ENCODE measurements at places on chromosomes 3 and 15. TPM values are rescaled to one million over a fixed set of nuclear protein-coding genes. Genes with fewer than 3 reads are reported as not detected.
A peak's percentile ranks its signal among the peaks of the same experiment; 100 is the strongest.

PLOD2 gene
- total RNA-seq: 28.7 TPM

TBC1D23 gene
- 24.7 TPM for total RNA-seq

NDN gene
- total RNA-seq: 29.4 TPM

FGD5 gene
- total RNA-seq: 15.3 TPM

HYAL2 gene
- 51.9 TPM for total RNA-seq

NRROS gene
- 5.3 TPM for total RNA-seq

EFHB gene
- 1.3 TPM for total RNA-seq

CFAP92 gene
- 2.0 TPM for total RNA-seq

TMEM39A gene
- 43.7 TPM for total RNA-seq

ASB14 gene
- total RNA-seq: not detected

HGD gene
- total RNA-seq: not detected

GOLGA8J gene
- total RNA-seq: not detected

SLC28A2 gene
- not detected for total RNA-seq

- no peak for DNase-seq
Observed at GRCh38 chr3:129118745-129119144, 2.9 kb downstream of the RAB43 start.

DNA sequence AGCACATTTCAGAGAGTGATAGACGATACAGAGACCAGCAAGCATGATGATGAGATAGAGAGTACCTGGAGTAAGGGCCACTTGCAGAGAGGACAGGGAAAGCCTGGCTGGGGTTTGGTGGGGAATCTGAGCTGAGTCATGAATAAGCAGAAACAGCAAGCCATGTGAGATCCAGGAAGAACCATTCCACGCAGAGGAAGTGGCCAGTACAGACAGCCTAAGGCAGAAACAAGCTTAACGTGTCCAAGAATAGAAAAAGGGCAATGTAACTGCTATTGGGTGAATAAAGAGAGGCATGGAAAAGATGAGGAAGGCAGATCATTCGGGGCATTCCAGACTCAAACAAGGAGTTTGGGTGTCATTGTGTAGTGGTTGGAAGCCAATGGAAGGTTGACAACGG lies 816.3 kb upstream of the CFAP20DC start:
- DNase-seq: no peak

- DNase-seq: no peak
Observed at GRCh38 chr3:42247576-42248027, 18.4 kb downstream of the CCK start.

GRCh38 chr3:132034097-132034485 lies 723 bp downstream of the CPNE4 start:
- no peak for DNase-seq

- no peak for DNase-seq
Observed at GRCh38 chr3:123285066-123285465, 83.3 kb downstream of the SEC22A start.

- peak; percentile 53 for DNase-seq
Observed at GRCh38 chr3:132626955-132627354, 29.9 kb downstream of the ACKR4 start.

GRCh38 chr3:27686642-27687041 lies 35.5 kb downstream of the EOMES start:
- DNase-seq: no peak

DNA sequence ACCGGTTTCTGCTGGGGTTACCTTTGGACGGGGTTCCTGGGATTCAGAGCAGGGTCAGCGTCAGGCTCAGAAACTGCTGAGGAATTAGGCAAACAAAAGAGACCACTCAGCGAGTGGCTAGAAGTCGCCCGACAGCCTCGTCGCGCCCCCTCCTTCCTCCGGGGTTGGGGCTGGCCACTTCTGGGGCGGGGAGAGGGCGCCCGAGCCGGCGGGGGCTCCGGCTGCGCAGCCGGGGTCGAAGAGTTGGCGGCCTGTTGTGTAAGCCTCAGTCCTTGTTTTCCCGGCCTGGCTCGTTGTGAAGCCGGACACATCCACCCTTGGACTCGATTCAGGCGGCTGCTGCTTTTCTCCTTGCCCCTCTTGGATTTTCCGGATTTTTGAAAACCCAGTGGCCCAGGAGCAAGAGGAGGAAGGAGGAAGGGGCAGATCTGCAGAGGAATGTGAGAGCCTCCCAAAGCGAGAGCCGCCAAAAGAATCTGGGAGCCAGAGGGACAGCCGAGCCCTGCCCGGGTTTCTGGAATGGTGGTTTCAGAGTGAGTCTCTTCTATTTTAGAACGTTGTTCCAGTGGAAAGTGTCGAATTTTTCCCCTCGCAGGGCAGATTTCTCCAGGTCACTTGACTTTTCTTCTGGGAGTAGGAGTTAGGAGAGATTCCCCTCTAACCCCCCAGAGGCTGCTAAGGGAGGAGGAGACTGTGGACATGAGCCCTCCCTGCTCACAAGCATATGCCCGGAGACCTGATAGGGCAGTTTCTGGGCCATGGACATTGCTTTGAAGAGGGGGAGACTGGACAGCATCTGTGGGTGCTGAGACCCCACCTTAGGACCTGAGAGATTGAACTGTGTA lies 666 bp downstream of the SNX33 start:
- no peak for DNase-seq

- no peak for DNase-seq
Observed at GRCh38 chr3:151881137-151881536, 7.7 kb downstream of the SUCNR1 start.

DNA sequence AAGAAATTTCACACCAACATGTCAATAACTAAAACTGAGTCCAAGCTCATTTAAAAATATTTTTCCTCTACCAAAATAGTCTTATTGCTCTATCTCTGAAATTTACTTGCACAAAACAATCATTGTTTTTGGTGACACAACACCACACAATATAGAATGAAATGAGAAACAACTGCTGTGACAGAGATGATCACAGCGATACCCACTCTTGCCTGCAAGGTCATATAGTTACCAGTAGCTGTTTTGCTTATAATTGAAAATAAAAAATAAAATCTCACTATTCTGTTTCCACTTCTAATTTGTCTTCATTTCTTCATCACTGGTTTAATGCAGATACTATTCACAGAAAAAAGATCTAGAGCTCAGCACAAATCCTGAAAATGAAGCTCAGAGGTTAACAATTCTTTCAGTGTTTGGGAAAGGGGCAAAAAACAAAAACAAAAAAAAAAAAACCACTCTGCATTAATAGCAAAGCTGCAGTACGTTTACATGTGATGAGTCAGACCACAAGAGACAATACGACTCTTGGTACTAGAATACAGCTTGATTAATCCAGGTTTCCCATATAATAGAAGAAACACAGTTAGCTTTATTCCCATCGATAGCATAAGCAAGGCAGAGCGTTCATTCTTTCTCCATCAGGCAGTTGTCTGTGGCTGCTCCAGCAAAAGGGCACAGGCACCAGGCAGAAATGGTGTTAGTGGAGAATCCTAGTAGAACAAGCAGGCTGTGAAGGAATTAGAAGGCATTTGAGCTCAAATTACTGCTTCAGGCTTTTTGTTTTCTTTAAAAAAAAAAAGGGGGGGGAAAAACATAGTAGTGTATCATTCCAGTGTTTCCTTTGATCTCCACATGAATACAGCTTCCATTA lies 773 bp downstream of the ANKRD28 start:
- no peak for DNase-seq

DNA sequence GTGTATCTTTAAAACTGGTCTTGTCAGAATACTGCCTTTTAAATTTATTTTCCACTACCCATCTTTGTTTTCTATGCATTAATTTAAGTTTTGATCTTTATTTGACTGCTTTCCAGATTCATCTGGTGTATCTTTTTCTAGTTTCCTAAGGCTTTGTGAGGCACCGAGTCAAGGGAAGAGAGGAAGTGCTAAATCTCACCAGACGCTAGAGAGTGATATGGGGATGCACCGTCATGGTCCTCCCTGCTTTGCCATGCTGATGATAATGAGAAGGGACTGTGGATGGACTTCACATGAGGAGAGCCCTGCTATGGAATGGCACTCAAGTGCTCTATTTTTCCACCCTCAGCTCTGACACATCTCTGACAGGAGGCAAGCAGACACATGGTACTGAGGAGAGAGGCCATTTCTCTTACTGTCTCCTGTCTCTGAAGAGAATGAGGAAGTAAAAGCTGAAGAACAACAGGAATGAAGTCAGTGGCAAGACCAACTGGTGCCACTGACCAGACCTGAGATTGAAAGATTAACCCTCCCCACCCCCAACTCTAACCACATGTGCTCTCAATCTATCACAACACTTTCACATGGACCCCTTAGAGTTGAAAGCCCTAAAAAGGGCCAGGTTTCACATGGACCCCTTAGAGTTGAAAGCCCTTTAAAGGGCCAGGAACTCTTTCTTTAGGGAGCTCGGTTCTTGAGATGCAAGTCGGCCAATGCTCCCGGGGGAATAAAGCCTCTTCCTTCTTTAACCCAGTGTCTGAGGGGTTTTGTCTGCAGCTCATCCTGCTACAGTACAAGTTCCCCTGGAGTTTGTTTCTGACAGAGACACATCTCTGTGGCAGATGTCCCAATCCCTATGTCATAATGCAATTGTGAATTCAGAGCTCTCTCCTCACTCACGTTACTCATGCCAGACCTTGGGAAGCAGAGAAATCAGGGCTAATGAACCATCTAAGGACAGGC lies at the start of gene IQCF2:
Gene IQCF2, plus strand, starts transcription at position 913 of the 963 bp plus-strand sequence. CDS start 52 bp downstream, outside the sequence.
- no peak for DNase-seq

GRCh38 chr3:78707609-78708008 lies 1060.2 kb downstream of the ROBO1 start:
- DNase-seq: no peak

DNA sequence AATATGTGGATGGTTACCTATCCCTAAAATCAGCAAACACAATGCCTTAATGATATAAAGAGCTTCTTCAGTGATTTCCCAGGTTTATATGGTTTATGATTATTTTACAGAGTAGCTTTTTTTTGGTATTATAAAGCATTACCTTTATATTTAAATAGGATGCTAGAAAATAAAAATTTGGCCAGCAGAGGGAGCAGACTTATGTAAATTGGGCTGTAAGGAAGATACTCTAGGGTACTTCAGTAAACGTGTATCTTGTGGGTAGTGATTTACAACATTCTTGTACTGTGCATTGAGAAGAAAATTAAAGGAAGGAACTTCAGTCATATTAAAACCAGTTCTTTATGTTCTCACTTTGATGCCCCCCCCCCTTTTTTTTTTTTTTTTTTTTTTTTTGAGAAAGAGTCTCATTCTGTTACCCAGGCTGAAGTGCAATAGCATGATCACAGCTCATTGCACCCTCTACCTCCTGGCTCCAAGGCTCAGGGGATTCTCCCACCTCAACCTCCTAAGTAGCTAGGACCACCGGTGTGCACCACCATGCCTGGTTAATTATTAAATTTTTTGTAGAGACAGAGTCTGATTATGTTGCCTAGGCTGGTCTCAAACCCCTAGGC lies 167.9 kb downstream of the BBX start:
- no peak for DNase-seq

- no peak for DNase-seq
Observed at GRCh38 chr3:55161231-55161630, 233.4 kb upstream of the LRTM1 start.

DNA sequence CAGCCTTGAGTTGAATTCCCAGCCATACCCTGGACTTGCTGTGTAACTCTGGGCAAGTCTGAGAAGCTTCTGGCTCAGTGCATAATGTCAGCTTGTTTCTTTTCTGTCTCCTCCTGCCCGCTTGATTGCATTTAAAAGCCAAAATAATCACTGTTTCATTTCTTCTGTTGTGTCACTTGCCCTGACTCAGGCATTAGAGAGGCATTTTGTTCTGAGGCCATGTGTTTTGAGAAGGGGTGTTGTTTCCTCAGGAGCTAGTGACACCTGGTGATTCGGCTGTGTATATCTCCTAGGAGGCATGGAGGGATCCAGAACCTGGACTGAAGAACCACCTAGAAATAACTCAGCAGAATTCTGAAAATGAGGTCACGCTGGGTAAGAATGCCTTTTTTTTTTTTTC lies 16.0 kb downstream of the WDR73 start:
- DNase-seq: no peak

DNA sequence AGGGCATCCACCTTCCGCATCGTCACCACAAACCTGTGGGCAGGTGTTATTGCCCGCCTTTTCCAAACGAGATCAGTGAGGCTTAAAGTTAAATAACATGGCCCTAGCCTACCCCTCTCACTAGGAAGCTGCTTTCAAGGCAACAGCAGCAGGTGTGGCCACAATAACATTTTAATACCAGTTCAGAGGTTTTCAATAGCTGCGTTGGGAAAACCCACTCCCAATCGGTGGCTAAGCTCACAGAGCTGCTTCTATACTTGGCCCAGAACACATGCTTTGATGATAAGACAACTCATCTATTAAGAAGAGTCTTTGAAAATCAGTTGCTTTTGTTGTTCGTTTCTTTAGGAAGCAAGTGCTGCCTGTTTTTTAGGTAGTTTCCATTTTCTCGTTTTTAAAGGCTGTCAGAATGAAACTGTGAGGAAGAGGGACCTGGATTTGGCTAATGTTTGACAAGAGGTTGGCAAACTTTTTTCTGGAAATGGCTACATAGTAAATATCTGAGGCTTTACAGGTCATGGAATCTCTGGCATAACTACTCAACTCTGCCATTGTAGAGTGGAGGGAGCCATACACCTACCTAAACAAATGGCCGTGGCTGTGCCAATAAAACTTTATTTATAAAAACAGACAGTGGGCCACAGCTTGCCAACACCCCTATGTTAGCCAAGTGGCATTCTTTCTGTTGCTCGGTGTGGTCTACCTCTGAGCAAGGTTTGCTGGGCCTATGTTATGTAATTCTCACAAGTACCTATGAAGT lies 179.6 kb downstream of the FEZF2 start:
- no peak for DNase-seq

- no peak for DNase-seq
Observed at GRCh38 chr3:102297072-102297658, 137.7 kb upstream of the ZPLD1 start.

GRCh38 chr15:74383286-74383685 lies 15.8 kb upstream of the CYP11A1 start:
- no peak for DNase-seq

GRCh38 chr15:70834999-70835398 lies 19.0 kb downstream of the LARP6 start:
- no peak for DNase-seq

- DNase-seq: no peak
Observed at GRCh38 chr3:196969134-196969659, 564 bp upstream of the PIGZ start.

- DNase-seq: no peak
Observed at GRCh38 chr15:41620536-41621199, 39.5 kb upstream of the MGA start.

GRCh38 chr3:152376351-152377183 lies 107.8 kb downstream of the MBNL1 start:
- no peak for DNase-seq

GRCh38 chr15:74172701-74173379 lies 670 bp upstream of the ISLR start:
- DNase-seq: no peak

DNA sequence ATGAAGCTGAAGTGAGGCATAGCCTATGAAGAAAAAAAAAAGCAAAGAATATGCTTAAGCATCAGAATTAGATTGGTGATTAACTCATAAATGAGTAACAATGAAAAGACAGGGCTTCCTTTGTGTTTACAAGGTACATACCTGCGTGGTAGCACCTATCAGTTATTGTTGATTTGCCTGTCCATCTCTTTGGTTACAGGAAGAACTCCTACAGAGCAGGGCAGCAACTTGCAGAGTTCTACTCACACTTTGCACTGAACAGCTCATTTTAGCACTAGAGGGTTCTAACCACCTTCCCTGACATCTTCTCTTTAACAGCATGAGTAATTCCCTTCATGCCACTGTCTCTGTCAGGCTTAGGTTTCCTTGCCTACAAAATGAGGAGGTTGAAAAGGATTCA lies 166.0 kb downstream of the DPH6 start:
- DNase-seq: no peak

- no peak for DNase-seq
Observed at GRCh38 chr15:99504071-99504822, 61.5 kb upstream of the MEF2A start.

GRCh38 chr3:139311557-139311956 lies 32.3 kb upstream of the MRPS22 start:
- DNase-seq: no peak

GRCh38 chr15:86804406-86804805 lies 724.7 kb downstream of the AGBL1 start:
- no peak for DNase-seq

Data from H1 (cell line).